ENCODE measurements at places on chromosomes 6 and 20.

GRCh38 chr20:37262505-37262904 lies 891 bp upstream of the GHRH start:
- no peak for DNase-seq

DNA sequence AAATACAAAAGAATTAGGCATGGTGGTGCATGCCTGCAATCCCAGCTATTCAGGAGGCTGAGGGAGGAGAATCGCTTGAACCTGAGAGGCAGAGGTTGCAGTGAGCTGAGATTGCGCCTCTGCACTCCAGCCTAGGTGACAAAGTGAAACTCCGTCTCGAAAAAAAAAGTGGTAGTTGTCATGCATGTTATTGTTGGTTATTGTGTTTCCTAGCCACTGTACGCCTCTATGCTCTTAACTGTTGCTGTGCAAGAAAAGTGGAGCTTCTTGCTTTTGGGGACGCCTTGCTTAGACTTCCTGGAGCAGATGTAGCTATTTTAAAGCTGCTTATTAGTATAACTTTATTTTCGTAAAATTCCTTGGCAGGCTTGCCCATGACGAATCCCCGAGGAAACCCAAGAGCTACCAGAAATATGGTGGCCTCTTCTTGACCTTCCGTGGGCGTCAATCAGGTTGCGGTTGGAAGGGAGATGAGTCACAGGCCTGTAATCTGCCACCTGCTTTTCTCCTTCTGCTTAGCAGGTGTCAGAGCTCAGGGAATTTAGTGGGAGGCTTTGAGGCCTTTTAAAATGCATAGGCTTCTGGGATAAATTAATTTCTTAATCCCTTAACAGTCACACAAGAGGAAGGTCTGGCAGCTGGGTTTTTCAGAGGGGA lies 17.3 kb downstream of the GABRR2 start:
- DNase-seq: no peak

GRCh38 chr6:133170602-133171001 lies 70.6 kb upstream of the EYA4 start:
- no peak for DNase-seq

DNA sequence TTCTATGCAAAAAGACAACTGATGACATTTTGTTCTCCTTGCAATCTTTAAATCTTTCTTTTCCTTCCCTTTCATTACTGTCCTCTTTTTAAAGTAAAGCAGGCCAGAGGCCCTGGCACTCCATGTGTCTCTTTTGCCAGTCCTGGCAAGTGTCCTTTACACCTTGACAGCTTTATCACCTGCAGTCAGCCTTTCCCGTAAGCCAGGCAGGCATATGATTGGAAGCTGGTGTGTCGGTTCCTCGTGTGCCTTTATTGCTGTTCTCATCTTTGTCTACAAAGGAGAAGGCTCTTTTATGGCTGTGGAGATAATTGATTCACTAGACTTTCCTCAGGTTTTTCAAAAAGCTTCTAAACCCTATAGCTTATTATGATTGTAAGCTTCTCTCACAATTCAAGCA lies 162.3 kb upstream of the FBXL4 start:
- no peak for DNase-seq

- DNase-seq: no peak
Measured at GRCh38 chr20:48571949-48572847, 255.6 kb downstream of the PREX1 start.

DNA sequence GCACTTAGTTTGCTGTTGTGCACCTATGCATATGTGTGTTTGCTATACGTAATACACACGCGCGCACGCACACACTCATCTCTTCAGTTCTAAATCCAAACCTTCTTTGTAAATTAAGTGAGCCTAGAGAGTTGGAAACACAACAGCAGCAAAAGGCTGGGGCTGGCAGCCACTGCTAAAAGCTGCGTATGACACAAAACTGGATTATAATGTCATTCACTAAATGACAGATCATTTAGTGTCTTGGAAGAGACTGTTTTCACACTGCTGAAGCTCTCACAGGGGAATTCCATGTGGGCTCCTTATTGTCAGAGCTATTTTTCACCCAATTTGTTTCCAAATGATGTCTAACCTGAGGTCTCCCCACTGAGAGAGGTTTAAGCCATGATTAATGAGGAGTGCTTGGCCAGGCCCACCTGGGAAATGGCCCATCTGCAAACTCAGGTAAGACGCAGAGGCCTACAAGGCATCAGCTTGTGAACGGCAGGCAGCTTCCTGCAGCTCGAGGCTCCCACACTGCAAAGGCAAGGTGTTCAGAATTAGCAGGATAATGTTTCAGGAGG lies 94.2 kb downstream of the OLIG3 start:
- no peak for DNase-seq

GRCh38 chr6:23826572-23826971 lies 299.4 kb upstream of the NRSN1 start:
- no peak for DNase-seq

DNA sequence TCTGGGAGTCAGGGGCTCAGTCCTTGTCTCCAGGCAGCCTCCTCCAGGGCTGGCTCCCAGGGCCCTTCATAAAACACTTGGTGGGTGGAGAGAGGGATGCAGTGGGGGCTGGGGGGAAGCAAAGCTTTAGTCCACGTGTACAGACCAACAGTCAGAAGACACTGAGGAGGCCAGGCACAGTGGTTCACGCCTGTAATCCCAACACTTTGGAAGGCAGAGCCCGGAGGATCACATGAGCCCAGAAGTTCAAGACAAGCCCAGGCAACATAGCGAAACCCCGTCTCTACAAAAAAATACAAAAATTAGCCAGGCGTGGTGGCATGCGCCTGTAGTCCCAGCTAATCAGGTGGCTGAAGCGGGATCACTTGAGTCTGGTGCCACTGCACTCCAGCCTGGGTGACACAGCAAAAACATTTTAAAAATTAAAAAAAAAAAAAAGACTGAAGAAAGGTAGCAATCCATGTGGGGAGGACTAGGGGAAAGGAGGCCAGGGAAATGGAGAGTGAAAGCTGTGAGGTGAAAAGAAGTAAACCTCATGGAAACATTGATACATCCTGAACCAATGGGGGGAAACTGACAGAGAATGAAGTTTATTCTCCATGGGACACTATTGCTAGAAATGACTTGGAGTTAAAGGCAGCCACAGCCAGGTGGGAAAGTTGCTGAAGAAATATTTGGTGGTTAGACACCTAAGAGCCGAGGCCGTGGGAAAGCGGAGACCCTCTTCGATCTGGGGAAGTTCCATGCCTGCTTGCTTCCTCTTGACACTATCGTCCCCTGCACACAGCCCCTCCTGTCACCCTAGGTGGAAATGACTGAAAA lies 35.4 kb downstream of the PIM1 start:
- no peak for DNase-seq

DNA sequence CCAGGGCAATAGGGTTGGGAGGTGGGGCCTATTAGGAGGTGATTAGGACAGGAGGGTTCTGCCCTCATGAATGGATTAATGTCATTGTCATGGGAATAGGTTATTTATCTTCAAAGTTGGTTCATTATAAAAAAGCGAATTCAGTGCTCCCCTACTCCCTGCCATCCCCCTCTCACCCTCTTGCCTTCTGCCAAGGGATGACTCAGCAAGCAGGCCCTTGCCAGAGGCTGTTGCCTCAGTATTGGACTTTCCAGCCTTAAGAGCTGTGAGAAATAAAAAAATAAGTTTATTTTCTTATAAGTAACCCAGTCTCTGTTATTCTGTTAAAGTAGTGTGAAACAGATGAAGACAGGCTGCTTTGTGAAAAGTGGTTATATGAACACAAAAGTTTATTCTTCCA lies 381.1 kb upstream of the ZFP64 start:
- no peak for DNase-seq

DNA sequence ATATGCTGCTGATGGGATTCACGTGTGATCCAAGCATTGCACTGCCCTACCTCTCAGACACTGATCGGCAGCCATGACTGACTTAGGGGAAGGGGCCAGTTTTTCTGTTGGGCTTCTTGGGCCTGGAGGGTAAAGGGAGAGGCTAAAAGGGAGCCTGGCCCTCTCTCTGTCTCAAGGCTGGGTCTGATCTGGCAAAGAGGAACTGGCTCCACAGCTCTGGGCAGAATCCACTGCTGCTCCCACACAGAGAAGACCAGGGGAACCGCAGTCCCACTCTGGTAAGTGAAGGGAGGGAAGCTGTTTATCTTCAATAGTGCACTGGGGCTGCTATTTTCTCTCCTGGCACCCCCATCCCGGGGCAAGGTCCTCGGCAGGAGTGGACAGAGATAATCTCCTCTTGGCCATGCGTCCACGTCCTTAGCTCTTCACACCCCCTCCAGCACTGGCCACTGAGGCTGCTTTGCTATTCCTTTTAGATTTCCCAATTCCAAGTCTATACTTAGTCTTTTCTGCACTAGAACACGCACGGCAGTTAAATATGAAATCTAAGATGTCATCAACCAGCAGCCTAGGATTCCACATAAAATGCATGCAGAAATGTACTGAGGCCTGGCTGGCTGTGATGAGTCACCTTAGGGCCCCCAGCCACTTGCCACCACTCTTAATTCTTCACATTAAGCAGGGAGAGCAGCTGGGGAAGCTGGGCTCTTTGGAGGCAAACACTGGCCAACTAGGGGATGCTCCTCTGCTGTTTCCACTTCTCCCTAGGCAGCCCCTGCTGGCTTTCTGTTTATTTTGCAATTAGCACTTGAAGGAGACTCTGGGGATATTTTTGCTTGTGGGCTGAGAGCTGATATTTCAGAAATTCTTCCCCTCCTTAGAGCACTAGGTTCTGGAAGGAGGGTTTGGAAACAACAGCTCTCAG lies 87.8 kb upstream of the ARMC2 start:
- DNase-seq: no peak

DNA sequence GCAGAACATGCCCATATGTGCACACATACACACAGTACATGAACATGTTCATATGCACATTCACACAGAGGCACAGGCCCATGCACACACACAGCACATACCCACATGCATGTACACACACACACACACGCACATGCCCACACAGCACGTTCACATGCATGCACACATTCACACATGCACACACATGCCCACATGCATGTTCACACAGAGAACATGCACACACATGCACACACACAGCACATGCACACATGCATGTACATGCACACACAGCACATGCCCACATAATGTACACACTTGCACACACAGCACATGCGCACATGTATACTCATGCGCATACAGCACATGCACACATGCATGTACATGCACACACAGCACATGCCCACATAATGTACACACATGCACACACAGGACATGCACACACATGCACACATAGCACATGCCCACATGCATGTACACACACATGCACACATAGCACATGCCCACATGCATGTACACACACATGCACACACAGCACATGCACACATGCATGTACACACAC lies 25.9 kb downstream of the RNASET2 start:
- no peak for DNase-seq

GRCh38 chr20:20273286-20273685 lies 94.6 kb upstream of the INSM1 start:
- no peak for DNase-seq

DNA sequence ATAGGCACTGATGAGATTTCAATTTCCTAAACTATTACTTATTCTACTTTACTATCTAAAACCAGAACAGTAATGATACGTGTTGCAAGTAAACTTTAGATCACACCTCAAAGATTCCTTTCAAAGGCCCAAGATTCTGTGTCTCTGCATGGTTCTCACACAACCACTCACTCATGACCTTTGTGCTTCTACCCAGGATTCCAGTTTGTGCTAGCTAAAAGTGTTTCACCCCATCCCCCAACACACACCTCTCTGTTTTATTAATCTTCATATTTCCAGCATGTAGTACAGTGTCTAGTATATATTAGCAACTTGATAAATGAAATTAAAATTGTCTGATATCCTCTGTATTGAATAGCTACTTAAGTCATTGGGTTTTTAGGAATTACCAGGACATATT lies 8.8 kb upstream of the SH3BGRL2 start:
- no peak for DNase-seq

DNA sequence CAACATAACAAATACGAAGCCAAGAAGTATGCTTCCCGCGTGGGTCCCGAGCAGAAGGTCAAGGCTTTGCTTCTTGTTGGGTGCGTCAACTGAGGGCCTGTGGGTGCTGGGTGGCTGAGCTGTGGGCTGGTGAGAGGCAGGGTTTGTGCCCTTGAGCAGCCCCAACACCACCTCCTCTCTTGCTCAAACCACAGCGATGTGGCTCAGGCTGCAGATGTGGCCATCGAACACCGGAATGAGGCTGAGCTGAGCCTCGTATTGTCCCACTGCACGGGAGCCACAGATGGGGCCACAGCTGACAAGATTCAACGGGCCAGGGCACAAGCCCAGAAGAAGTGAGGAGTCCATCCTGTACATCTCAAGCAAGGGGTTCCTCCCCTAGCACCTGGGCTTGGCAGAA lies 7.0 kb upstream of the PTPRA start:
- no peak for DNase-seq

DNA sequence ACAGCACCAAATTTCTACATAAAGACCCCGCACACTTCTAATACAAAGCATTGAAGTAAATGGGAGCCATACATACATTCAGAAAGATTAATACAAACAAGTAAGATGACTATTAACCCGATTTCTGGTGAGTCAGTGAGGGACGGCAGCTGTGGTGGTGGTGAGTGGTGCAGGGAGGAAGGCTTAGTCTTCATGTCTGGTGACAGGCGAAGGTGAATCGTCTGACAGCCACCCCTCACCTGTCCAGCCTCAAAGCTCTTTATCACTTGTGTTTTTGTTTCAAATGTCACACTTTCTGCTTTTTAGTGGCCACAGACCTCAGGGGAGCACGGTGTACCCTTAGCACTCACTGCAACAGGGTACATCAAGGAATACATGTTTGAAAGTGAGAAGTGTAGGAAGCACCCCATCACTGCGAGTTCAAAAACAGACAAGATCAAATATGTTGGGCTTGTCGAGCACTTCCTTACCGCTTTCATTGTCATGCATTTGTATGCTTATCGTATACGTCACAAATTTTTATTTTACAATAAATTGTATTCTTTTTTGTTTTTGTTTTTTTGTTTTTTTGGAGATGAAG lies 63.5 kb downstream of the IRF4 start:
- no peak for DNase-seq

- no peak for DNase-seq
Measured at GRCh38 chr6:130796313-130796905, 30.8 kb upstream of the SMLR1 start.

- no peak for DNase-seq
Measured at GRCh38 chr6:63634630-63635029, 972 bp upstream of the PHF3 start.

DNA sequence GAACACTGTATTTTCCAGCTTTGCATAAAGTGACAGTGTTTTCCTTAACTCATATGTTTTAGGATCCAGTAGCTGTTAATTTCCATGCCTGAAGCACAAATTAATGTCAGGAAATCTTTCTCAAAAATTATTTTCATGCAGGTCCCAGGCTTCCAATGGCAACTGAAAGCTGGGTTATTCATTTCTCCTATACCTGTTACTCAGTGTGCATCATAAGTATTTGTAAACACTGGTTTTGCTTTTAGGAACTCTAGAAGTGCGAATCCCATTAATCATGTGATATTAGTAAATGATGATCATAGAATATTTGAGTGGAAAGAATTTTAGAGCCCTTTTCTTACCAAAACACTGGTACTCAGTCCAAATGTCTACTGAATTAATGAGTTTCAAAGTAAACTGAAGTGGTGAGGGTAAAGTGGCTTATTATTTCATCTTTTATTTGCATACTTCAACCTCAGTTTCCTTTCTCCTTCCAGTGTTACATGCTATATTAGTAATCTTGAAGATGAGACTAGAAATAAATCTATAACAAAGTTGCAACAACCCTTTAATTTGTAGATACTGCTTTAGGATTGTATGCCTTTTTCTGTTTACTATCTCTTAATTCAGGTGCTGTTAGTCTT lies 124.0 kb downstream of the ZFAND3 start:
- DNase-seq: no peak

Data from NCI-H187 treated with DMSO at 0.1 percent for 48 hours (cell line).